Umbilical cord (tissue), 2 donors: ENCODE measurements at places on chromosomes 5 and 9. TPM values are rescaled to one million over a fixed set of nuclear protein-coding genes. Genes with fewer than 3 reads are reported as not detected.

The CCL21 gene
- not detected for total RNA-seq

The FBXL7 gene
- total RNA-seq: 7.9 TPM

GRCh38 chr9:108445431-108446071 is 410.2 kb downstream of the ACTL7B start:
- no peak for DNase-seq

DNA sequence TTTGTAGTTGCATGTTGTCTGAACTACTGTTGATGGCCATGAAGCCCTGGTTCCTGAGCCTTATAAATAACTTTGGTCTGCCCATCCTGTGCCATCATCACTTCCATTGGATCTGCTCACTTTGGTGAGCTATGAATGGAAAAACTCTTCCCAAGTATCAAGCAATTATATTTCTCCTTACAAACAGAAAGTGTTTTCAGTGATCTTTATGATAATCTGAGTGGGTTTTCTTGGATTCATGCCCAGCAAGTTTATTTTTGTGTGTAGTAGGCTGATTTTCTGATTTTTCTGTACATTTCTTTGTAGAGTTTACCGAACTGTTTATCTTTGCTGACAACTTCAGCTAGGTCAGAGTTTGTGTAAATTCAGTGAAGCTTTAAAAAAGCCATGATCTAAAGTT is 31.0 kb downstream of the CAMK4 start:
- no peak for DNase-seq

- DNase-seq: peak; percentile 88
These were observed 2.2 kb upstream of the ERAP1 start for GRCh38 chr5:96809921-96810320.

DNA sequence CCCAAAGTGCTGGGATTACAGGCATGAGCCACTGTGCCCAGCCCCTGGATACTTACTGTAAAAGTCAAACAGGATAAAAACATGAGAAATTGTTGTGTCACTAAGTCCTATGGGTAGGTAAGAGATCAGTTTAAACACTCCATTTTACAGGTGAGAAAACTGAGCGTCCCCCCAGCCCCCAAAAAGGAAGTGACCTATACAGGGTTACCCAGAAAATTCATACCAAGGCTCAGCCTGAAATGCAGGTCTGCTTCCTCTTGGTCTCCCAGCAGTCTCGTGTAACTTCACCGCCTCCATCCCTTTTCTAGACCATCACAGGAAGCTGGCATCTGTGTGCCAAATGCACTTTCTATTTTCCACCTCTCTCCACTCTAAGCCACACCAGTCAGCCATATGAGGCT is 57.2 kb downstream of the TMOD1 start:
- no peak for DNase-seq

- no peak for DNase-seq
These were observed 9.3 kb upstream of the ADRA1B start for GRCh38 chr5:159906943-159907342.
